Aorta (tissue), 5 donors: ENCODE measurements at places on chromosomes 1 and 21.

GRCh38 chr1:17979815-17980214 is 127.8 kb upstream of the IGSF21 start:
- no peak for DNase-seq

DNA sequence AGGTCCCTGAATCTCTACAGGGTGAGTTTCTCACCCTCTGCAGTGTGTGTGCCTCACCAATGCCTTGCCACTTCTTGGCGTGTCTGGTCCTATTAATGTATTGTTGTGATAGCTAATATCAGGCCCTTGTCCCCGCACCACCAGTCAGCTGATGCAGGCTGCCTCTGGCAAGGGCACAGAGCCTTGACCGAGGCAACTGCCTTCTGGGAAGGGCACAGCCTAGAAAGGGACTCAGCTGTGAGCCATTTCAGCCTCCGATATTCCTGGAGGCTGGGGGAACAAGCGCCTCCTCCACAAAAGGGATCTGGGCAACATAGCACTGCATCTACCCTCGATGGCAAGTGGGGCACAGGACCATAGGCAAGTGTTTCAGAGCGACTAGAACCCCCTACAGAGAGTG is 27.0 kb downstream of the IL10RB start:
- no peak for DNase-seq

- no peak for DNase-seq
Measured at GRCh38 chr1:160542303-160542945, 19.4 kb upstream of the SLAMF6 start.

DNA sequence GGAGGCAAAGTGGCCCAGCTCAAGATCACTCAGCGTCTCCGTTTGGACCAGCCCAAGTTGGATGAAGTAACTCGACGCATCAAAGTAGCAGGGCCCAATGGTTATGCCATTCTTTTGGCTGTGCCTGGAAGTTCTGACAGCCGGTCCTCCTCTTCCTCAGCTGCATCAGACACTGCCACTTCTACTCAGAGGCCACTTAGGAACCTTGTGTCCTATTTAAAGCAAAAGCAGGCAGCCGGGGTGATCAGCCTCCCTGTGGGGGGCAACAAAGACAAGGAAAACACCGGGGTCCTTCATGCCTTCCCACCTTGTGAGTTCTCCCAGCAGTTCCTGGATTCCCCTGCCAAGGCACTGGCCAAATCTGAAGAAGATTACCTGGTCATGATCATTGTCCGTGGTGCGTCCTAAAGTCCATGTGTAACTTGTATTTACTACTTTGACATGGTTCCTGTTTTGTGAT is 2.7 kb downstream of the RBM15 start:
- DNase-seq: no peak

GRCh38 chr21:30072496-30072895 is 94.1 kb downstream of the CLDN17 start:
- DNase-seq: peak; percentile 25

DNA sequence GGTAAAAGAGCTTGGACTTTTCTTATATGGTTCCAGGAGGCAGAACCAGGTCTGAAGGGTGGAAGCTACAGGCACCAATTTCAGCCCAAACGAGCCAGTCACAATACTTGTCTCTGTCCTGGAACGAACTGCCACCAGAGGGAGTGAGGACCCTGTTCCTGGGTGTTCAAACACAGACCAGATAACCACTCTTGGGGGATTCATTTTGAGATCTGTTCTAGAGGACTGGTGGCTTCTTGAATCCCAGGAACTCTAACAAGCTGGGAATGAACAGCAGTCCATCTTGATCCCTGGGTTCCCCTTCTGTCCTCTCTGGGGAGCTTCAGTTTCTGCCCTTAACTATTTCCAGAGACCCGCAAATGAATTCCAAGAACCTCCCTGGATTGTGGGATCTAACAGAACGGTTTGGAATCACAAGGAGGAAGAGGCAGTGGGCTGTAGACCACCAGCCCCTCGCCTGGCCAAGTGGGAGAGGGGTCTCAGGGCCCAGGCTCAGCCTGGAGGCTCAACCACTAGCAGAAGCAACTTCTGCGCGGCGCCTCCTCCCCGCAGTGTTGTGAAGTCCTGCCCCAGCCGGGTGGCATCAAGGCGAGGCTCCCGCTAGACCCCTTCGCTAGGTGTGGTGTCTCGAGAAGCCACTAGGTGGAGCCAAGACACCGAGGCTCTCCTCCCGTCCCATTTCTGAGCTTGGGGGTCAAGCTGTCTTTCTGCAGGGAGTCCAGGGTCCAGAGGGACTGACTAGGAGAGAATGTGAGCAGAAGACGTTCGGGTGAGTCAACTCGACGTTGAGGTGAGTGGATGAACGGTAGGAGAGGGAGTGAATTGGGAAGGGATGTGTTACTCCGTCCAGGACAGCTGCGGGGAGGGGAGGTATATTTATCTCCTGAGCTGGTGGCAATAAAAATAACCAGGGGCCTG is 12.1 kb upstream of the NES start:
- peak; percentile 86 for DNase-seq

GRCh38 chr1:72111662-72112061 is 170.7 kb downstream of the NEGR1 start:
- DNase-seq: no peak

DNA sequence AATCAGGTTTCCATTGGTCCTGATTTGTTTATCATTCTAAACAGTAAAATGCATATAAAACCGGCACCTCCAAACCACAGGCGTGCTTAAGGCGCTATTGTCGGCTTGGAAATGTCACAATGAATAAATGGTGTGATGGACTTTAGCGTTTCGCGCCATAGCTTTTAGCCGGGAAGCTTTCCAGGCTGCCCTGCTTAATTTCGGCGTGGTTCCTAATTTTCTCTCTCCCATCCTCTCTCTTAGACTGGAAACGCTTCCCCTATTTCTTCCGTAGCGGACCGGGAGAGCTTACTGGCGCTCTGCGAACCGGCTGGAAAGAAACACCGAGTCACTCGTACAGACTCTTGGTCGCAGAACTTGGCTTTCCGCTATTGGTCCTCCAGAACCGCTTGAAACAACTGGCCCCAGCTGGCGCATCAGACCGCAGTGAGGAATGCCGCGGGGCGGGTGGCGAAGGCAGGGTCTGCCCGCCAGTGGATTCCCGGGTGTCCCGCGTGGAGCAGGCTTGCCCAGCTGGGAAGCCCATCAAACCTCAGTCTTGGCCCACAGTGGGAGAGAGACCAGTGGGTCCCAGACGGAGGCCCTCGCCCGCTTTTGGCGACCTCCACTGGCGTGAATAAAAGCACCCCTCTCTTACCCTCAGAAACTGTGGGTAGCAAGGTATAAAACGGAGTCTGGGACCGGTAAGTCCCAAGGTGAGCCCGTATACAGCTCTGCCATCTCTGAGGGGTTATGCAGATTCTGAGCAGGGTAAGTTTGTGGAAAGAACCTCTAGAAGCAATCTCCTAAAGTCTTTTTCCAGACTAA is 4.0 kb upstream of the LHX8 start:
- no peak for DNase-seq

DNA sequence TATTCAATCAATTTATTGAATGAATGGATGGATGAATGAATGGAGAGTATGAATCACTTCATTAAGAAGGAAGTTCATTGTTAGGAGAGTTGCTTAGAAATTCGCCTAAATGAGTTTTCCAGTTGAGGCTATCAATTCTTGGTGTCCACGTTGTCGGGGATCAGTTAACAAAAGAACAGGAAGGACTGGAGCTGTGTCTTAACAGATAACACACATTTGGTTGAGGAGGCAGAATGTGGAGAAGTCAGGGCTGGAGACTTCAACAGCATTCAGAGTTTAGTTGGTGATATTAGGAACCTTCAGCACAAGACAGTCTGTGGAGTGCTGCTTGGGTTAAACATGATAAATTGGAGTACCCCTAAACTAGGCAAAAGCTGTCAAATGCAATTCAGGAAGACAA is 33.7 kb downstream of the ZBTB18 start:
- DNase-seq: no peak

DNA sequence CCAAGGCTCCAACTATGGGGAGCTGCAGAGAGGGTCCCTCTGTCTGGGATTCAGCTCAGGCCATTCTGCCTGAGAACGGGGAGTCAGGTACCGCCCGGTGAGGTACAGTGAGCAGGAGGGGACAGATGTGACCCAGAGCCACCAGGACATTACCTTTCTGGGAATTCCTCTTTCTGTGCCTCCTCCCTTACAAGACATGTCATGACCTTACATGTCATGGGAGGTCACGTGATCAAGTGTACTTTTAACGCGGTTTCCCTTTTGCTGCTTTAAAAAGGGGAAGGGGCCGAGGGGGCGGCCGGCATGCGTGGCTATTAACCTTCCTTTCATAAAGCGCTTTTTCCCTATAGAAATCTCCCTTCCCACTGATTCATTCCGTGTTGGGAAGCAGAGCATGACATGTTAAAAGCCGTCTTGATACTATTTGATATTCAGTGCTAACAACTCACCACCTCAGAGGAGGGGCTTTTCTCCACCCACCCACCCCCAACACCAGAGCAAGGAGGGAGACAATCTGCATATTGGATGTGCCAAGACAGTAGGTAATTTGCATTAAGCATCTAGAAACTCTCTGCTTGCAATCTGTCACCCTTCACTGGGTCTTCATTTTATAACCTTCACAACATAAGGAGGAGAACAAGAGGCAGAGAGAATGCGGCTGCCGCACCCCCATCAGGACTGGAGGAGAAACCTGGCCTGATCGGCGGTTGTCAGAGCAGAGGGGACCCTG is 113.6 kb upstream of the VAMP3 start:
- DNase-seq: no peak

- no peak for DNase-seq
Measured at GRCh38 chr1:158089476-158089875, 91.2 kb upstream of the CD1D start.

- no peak for DNase-seq
Measured at GRCh38 chr1:58119971-58120370, 426.6 kb downstream of the OMA1 start.

DNA sequence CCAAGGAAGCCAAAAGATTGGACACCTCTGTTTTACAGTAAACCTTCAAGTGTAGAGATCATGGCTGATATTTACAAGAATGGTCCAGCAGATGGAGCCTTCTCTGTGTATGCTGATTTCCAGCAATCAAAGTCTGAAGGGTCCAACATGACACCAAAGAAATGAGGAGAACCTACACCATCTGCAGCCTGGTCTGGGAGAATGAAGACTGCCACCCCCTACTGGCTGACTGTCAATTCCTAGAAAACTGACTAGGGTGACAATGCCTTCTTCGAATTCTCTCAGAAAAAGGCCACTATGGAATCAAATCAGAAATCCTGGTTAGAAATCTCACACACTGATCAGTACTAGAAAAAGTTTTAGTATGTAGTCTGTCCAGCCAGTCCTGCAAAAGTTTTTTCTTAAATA is 83.3 kb downstream of the CDC42BPA start:
- DNase-seq: no peak

DNA sequence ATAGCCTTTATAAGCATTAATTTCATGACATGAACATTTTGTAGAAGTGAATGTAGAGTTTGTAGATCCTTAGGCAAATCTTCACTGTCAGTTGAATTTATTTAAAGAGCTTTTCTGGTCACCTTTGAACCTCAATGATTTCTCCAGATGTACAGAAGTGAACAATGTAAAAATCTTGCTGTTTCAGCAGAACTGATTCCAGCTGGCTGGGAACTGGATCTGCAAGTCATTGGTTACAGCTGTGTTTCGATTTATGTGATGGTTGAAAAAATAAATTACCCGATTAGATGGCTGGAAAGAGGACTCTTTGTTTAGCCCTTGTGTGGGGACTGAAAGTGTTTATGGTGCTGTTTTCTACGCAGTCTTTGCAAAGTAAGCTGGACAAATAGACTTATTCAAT is 849.8 kb downstream of the USP25 start:
- DNase-seq: no peak

DNA sequence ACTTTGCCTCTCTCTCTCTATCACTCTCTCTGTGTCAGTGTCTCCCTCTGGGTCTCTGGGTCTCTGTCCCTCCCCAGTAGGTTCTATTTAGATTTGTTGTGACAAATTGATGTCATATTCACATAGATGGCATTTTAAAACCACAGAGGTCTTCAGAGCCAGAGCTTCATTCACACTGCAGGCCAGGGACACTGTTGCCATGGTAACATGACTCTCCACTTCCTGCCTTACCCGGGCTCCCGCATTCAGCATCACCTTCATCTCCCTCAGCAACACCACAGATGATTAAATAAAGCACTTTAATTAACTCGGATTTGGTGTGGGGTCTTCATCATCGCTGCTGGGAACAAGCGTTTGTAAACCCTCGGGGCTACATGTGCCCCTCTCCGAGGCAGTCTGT is 132.6 kb downstream of the ETS2 start:
- no peak for DNase-seq

DNA sequence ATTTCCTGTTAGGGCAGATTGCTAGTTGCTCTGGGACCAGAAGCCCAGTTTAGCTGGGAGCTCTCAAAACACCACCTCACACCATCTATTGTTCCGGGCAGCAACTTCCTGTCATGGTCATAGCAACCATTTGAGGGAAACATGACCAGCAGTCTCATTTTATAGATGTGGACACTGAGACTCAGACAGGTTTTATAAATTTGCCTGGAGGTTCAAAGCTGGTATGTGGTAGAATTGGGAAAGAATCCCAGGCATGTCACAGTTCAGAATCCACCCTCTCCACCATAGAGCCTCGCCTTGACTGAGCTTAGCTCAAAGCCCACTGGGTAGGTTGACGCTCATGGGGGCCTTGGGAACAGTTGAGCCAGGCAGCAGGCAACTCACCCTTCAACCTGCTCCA is 14.0 kb upstream of the TRIM67 start:
- no peak for DNase-seq

DNA sequence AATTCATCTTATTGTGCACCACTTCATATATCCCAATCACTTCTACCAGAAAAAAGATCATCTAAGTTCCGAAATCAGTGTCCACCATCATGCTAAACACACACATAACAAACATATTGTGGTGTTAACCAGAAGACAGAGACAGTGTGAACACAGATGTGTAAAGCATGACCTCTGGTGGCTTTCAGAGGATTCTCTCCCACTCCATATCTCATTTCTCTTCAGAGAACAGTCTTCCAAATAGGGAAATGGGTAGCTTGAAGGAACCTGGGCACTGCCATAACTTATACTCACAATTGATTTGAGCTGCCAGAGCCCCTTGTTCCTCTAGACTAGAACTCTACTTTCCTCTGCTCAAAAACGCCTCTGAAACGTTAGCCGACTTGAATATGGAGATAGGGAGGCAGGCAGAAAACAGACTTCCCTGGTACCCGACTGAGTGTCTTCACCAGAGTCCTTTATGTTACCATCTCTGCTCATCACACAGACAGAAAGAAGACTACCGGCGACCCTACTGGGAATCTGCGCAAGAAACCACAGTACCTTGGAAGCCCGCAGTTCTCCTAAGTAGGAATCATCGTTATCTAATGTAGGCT is 1.8 kb upstream of the ELAPOR1 start:
- no peak for DNase-seq

GRCh38 chr1:110548381-110548780 is 29.4 kb upstream of the KCNA10 start:
- DNase-seq: no peak

- DNase-seq: no peak
Measured at GRCh38 chr1:230798491-230798890, 51.3 kb downstream of the CAPN9 start.

DNA sequence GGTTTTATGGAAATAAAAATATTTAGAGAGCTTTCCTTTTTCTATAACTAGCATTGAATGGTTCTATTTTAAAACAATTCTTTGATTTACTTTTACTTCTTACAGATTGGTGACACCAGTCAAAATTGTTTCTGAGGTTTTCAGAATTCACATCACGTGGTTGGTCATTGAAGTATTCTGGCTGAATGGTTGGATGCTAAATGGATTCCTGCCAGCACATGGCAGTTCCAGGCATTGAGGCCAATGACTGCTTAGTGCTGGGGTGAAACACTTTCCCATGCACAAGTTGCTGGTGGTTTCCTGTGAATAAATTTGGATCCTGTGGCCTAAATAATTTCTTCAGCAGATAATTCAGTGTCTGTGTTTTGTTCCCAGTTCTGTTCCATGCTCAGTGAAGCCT is 20.6 kb downstream of the NCAM2 start:
- DNase-seq: no peak
